NCI-H510A treated with DMSO at 0.1 percent for 48 hours (cell line): ENCODE measurements at places on chromosomes 13 and 19.
A peak's percentile ranks its signal among the peaks of the same experiment; 100 is the strongest.

GRCh38 chr19:45191375-45191774, 12.8 kb downstream of the BLOC1S3 start:
- DNase-seq = no peak

- no peak for DNase-seq
Observed at GRCh38 chr13:29187584-29187983, 367.4 kb downstream of the MTUS2 start.

DNA sequence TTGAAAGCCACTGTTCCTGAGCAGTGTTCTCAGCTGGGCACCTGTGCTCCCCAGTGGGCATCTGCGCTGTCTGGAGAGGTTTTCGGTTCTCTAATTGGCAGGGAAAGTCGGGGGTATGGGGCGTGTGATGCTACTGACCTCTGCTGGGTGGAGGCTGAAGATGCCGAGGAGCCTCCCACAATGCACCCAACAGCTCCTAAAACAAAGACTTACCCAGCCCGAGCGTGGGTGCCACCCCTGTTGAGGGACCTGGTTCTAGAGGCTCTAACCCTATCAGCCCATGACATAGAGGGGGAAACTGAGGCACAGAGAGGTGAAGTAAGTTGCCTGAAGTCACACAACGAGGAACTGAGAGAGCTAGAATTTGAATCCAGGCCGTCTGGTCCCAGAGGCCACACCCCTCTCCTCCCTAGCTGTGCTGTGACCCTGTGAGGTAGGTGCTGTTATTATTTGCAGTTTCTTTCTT, 2.3 kb downstream of the SPACA4 start:
- peak; percentile 53 for DNase-seq

GRCh38 chr19:53076984-53077383, 26.2 kb downstream of the ZNF160 start:
- no peak for DNase-seq

- DNase-seq = no peak
Observed at GRCh38 chr19:48661711-48662090, 11.1 kb downstream of the NTN5 start.

DNA sequence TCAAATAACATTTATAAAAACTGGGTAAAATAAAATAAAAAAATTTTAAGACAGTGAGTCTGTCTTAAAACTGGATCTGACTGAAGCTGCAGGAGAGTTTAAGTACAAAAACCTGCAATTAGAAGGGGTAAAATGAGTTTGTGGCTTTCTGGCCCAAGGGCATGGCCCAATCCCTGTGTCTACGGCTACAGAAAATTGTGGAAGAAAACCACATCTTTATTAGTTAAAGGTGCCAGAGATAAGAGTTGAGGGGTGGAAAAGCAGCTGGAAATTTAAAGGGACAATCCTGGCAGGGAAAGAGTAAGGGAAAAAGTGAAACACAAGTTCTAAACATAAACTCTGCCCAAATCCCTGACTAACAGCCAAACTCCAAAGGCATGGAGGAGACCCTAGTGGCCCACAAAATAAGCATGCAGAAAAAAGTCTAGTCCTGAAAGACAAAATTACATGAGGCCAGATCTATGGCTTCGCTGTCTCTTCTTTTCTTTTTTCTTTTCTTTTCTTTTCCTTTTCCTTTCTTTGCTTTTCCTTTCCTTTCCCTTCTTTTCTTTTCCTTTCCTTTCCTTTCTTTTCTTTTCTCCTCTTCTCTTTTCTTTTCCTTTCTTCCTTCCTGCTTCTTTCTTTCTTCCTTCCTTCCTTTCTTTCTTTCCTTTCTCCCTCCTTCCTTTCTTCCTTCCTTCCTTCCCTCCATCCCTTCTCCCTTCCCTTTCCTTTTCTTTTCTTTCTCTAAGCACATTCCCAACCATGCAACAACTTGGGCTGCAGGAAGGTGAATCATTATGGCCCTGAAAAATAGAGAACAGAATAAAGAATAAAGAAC, 23.5 kb upstream of the DLEU7 start:
- DNase-seq = no peak

GRCh38 chr19:277581-278165, 13.5 kb downstream of the PLPP2 start:
- DNase-seq = no peak

- DNase-seq = peak; percentile 14
Observed at GRCh38 chr19:4068047-4068966, 1.6 kb upstream of the ZBTB7A start.

- no peak for DNase-seq
Observed at GRCh38 chr13:111046590-111047141, 68.4 kb upstream of the ARHGEF7 start.

GRCh38 chr13:63605403-63605802, 2189.8 kb upstream of the PCDH20 start:
- DNase-seq = no peak

- no peak for DNase-seq
Observed at GRCh38 chr13:98180092-98180491, 3.0 kb upstream of the RNF113B start.
